ENCODE measurements at places on chromosomes 7 and 10.
A peak's percentile ranks its signal among the peaks of the same experiment; 100 is the strongest.

DNA sequence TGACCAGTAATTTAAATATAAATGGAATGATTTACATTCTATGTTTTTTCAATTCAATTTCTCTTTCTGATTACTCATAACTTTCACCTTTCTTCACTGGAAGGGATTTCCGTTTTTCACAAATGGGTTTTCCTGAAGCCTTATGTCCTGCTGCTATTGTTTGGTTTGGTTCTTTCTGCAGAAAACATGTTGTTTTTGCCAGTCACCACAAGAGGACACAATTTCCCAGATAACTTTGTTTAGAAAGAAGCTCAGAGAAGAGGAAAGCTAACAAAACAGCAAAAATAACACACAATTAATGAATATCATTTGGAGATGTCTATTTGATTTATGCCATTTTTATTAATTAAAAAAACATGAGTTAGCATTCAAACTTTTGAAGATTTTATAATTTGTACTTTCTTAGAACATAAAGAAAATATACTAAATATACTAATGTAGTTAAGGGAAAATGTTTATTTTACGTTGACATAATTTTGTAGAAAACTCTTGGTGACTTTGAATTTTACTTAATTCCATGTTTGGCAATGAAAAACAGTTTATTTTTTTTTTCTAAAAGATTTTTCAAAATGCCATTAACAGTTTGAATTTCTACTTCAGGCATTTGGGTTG, 4.6 kb upstream of the TWIST1 start:
- no peak for DNase-seq

- no peak for DNase-seq
Measured at GRCh38 chr7:836429-836828, 4.2 kb downstream of the SUN1 start.

DNA sequence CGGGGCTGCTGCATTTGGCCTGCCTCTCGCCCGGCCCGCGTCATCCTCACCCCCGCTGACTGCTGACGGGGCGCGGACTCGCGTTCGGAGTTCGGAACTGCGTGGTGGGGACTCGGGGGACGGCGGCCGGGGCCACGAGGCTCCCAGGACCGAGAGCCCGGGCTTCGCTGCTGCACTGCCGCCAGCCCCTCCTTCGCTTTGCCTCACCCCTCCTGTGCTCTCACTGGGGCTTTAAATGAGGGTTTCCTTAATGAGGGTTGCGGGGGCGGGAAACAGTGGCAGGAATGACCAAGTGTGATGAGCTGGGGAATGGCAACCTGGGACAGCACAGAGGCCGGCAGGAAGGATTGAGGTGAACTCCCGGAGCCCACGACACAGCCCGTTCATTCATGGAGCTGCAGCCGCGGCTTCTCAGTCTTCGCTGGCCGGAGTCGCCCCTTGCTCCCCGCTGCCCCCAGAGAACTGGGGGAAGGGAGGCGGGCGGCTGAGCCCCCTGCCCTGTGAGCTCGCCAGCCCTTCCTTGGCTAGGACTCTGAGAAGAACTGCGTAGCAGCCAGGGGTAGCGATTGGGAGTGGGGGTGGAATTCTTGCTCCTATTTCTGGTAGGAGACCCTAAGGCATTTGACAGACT, 1.5 kb upstream of the LRRC4 start:
- DNase-seq, result no peak

GRCh38 chr10:5666008-5666840, at the start of gene ASB13:
Gene ASB13, minus strand, starts transcription at chr10:5666595. Its CDS starts 44 bp downstream, at chr10:5666551.
- peak; percentile 69 for DNase-seq

- DNase-seq, result no peak
Measured at GRCh38 chr7:27616914-27617548, 45.7 kb downstream of the HIBADH start.

- no peak for DNase-seq
Measured at GRCh38 chr10:73992899-73993788, 4.8 kb upstream of the VCL start.

- no peak for DNase-seq
Measured at GRCh38 chr10:115023715-115024114, 69.5 kb upstream of the ATRNL1 start.

DNA sequence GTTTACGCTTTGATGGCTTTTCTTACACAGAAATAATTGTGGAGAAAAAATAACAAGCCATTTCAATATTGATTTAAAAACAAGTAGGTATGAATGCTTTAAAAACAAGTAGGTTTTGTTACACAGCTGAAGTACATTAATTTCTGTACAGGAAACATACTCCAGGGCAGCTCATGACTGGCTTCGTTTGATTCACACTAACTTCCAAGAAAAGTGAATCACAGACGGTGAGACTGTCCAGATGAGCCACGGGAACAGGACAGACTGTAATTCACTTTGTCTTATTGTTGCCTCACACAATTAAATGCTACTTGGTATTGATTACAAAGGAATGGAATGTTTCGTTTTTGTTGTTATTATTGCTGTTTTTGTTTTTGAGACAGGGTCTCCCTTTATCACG, 26.6 kb upstream of the SNX10 start:
- DNase-seq, result no peak

DNA sequence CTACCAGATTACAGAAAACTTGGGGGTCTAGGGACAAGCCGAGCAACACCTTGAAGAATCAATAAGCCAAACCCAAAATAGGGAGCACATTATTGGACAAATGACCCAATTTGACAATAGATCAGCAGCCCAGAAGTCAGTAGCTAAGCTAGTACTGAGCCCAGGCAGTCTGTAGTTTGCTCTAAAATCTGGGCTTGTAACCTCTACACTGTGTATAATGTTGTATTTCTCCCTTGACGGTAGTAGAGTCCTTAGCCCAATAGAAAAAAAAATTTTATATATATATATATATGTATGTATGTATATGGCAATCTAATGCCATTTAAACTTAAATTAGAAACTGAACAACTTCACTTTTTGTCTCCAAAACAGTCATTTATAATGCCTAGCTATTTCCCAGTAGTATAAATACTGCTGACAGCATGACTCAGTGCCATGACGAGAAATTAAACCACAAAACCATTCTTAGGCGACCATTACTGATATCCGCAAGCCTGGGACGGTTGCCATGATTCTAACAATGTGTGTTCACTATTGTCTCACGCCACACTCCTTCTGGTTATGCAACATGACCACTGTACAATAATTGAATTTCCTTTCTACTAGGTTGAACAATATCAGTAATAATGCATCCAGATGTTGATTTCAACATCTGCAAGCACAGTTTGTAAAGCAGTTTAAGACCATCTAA, 110.5 kb downstream of the IPMK start:
- no peak for DNase-seq

- no peak for DNase-seq
Measured at GRCh38 chr10:133529576-133529946, 2.4 kb downstream of the CYP2E1 start.

DNA sequence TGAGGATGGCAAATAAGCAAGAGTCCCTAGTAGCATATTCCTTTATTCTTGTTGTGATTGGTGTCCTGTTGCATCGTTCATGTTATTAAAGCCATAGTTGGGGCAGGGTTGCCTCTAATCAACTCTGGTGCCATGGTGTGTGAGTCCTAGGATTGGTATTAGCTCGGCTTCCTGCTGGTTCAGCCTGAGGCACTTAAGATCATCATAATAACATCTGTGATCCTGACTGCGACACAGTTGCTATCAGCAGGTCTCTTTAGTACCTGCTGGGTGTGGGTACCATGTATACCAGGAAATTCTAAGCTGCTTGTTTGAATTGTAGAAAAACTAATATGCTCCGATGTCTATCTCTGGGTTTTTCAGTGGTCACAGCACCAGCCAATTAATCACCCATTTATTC, 1.6 kb downstream of the WEE2 start:
- DNase-seq, result no peak

- DNase-seq, result no peak
Measured at GRCh38 chr10:132107949-132108877, 42.5 kb downstream of the JAKMIP3 start.

GRCh38 chr10:25725917-25726716, 207.9 kb upstream of the MYO3A start:
- DNase-seq, result no peak

GRCh38 chr10:78215645-78216044, 182.0 kb downstream of the RPS24 start:
- no peak for DNase-seq

- no peak for DNase-seq
Measured at GRCh38 chr7:36613031-36613614, 111.2 kb downstream of the AOAH start.

DNA sequence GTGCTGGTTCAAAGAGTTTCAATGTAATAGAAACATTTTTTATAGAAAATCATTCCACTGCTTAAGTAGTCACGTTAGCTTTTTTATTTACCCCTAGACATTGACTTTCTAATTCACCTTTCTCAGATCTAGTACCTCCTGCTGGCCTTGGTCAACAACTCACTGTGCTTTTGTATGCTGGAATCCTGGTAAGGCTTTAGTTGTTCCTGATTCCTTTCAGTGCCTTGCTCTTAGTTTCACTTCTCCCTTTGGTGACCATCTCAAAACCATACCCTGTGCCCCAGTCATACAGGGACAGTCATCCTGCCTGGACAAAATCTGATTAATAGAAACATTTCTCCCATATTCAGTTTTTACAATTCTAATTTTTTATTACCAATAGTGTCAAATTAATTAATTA, 130.2 kb downstream of the GPR37 start:
- DNase-seq, result no peak

DNA sequence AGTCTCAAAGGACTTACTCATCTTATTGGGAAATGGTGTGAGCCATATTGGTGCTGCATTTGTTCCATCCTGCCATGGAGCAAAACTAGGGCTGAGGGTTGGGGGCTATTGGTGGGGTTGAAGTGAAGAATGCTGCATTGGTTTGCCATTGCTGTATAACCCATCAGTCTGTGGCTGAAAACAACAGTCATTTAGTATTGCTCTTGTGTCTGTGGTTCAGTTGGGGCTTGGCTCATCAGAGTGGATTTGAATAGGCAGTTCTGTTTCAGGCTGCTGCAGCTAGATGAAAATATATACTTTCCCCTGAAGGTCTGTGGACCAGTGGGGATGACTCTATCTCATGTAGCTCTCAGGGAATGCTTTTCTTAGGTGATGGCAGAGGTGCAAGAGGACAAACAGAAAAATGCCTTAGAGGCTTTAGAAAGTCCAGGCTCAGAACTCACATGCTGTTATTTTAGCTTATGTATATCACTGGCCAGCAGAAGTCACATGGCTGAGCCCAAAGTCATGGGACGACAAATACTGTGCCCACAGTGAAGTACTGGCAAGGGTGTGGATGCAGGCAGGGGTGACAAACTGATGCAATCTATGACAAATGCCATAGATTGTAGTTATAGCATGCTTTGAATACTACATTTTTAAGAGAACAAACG, 15.2 kb upstream of the EXOC6 start:
- DNase-seq, result peak; percentile 25

GRCh38 chr7:56106108-56107073, at the start of gene CHCHD2:
Gene CHCHD2, minus strand, starts transcription at chr7:56106476. Its CDS starts 63 bp downstream, at chr7:56106413.
- DNase-seq, result peak; percentile 100

DNA sequence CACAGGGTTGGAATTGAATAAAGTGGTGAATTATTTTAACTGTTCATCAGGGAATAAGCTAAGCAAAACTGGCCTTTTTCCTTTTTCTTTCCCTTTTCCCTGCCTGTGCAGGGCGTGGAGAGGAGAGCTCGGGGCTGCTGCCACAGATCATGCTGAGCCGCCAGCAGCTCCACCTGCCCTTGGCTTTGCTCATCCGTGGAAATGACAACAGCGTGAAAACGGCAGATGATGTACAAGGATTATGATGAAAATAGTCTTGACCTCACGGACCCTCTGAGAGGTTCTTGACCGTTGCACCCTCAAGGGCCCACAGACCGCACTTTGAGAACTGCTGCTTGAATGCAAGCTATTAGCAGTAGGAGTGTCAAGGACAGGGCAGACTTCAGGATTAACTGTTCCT, 10.6 kb downstream of the PPP2R2D start:
- no peak for DNase-seq

GRCh38 chr7:117145333-117145732, 177.5 kb downstream of the WNT2 start:
- DNase-seq, result no peak

DNA sequence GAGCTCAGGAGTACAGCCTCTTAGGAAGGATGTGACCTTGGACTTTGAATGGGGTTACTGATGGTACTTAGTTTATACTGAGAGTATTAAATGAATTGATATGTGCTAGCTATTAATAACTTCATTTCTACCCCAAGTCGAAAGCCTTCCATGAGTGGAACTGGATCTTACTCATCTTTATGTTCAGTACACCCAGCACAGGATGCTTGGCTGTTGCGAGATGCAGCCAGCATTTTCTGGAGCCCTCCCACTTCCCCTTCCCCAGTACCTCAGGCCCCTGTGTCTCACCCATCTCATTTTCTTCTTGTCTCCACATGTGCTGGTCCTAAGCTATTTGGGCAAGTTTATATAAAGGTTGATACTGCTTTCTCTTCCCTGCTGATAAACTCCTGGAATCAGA, 7.2 kb downstream of the UPP1 start:
- no peak for DNase-seq

DNA sequence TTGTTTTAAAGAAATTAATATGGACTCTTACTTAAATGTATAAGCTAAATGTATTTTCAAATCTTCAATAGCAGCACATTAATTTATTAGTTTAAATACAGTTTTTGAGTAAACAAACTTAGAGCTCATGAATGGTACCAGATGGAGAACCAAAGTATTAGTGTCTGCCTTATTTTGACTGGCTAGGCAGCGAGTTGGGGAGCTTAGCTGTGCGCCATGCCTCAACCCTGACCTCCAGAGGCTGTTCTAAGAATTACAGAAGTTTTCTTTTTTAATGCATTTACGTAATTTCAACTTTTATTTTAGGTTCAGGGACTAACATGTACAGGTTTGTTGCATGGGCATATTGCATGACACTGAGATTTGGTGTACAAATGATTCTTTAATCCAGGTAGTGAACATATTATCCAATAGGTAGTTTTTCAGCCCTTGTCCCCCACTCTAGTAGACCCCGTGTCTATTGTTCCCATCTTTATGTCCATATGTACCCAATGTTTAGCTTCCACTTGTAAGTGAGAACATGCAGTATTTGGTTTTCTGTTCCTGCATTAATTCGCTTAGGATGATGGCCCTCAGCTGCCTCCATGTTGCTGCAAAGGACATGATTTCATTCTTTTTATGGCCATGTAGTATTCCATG, 166.8 kb downstream of the IQUB start:
- no peak for DNase-seq

DNA sequence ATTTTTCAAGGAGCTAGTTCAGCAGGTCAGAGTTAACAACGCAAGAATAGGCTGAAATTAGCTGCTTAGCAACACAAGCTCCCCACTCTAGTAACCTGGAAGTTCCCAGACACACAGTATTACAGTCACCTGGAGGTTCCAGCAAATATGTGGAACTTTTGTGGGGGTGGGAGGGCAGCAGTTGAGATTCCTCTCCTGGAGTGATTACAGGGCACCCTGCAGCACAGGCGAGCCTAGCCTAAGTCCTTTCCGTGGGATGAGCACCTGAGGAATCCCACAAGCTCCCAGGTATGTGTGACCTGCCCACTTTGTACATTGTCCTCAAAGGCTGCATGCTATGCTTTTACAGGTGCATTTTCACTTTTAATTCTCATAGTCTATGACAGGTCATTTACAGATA, 13.6 kb downstream of the TPK1 start:
- DNase-seq, result no peak

- DNase-seq, result peak; percentile 79
Measured at GRCh38 chr10:62779487-62780248, 24.9 kb upstream of the ADO start.

GRCh38 chr7:159139639-159140038, 5.0 kb downstream of the VIPR2 start:
- DNase-seq, result no peak

GRCh38 chr7:18653381-18654155, 158.0 kb downstream of the HDAC9 start:
- no peak for DNase-seq

GRCh38 chr10:11197266-11197712, 179.6 kb downstream of the CELF2 start:
- no peak for DNase-seq
